ENCODE measurements at places on chromosomes 12 and 14.

GRCh38 chr14:64412237-64412636 lies 24.1 kb downstream of the MTHFD1 start:
- DNase-seq: no peak

DNA sequence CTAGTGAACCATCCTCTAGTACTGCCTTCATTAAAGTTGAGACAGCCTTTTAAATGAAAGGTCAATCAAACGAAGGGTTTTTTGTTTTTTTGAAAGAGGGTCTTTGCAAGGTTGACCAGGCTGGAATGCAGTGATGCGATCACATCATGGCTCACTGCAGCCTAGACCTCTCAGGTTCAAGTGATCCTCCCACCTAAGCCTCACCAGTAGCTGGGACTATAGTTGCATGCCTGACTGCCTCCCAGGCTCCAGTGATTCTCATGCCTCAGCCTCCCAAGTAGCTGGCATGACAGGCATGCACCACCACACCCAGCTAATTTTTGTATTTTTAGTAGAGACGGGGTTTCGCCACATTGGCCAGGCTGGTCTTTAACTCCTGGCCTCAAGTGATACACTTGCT lies 114.6 kb upstream of the SINHCAF start:
- DNase-seq: no peak

DNA sequence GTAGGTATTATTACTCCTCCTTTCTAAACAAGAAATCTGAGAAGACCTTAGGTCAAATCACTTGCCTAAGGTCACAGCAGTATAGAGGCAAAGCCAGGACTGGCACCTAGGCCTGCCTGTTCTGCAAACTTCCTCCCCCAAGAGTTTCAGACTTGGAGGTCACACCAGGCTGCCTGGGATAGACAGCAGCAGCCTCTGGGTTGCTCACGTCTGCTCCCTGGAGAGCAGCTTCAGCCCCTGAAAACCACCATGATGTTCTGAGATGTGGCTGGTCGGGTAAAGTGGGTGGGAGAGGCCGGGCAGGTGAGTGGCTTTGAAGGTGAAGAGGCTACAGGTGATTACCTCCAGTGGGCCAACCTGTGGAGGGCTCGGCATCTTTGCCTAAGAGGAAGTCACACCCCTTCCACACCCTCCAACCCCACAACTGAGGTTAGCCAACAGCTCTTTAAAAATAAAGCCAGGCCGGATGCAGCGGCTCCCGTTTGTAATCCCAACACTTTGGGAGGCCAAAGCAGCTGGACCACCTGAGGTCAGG lies 37.0 kb upstream of the PNMA1 start:
- no peak for DNase-seq

GRCh38 chr12:47014474-47014873 lies 64.9 kb upstream of the PCED1B start:
- no peak for DNase-seq

DNA sequence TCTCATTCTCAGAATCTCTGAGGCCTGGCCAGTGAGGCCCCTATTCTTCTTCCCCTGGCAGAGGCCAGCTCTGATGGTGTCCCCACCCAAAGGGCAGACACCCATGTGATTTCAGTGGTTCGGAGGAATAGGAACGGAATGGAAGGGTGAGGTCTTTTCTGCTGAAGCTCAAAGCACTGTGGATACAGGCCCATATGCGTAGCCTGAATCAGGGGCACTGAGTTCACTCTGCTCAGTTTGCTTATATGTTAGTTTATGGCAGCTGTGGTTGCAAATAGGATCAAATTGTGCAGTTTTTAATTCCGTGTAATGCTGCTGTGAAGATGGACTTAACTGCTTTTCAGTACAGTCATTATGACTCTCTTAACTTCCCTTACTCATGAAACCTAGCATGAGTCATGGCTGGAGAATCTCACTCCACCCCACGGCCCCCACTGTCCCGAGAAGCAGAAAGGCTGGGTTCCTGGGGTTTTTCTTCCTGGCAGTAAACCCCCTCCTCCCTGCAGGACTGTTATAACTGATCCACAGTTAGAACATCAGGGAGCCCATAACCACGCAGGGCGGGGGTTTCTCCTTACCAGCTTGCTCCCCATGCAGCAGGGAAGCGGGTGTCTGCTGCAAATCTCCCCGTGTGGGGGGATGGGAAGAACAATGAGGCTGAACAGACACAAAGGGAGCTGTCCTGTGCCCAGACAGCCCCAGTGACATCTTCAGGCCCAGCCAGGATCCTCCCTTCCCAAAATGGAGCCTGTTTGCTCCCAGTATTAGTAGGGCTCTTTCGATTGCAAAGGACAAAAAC lies 122.7 kb downstream of the SLC38A6 start:
- peak; percentile 75 for DNase-seq

All from skin of body (tissue), 3 donors.